ENCODE measurements at places on chromosomes 16 and 17.

DNA sequence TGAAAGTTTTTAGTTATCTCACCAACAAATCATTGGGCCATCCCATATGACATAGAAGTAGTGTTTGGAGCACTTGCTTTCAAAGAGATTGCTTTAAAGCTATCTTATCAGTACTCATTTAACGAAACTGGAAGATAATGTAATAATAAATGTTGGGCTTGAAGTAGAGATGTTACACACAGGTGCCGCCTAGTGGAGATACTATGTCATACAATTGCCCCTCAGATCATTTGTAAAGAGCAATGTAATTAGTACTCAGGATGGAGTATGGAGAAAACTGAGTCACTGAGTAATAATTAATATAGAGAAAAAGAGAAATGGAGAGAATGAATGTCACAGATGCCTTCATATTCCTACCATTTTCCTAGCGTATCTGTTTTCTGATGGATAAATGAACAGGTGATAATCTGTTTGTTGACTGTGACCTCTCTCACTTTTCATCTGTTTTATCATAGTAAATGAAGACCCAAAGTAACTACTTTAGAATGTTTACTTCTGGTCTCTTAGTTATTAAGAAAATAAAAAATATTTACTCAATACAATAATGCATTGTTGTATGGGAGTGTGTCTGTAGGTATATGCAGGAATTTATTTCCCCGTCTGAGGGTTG lies 80.4 kb downstream of the EFCAB5 start:
- DNase-seq: peak; percentile 15

DNA sequence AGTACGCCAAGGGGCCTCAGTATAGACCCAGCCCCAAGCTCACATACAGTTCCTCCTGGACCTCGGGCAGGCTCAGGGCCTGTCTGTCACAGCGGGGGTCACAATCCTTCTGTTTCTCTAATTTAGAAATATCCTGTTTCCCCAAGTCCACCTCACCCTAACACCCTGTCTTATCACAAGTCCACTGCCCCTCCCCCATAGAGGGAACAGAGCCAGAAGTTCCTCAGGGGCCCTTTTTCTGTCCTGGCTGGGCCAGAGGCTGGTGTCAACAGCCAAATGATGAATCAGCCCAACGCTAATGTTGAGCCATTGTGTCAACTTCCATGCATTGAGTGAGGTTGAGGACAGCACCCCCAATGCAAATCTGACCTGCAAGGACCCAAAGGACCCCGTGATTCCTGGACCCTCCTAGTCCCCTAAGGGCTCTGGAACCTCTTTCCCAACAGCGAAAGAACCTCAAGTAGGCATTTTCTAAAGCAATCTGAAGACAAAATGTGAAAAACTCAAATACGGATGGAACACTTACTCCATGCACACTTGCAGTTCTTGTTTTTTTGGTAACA lies 58.6 kb downstream of the PECAM1 start:
- no peak for DNase-seq

DNA sequence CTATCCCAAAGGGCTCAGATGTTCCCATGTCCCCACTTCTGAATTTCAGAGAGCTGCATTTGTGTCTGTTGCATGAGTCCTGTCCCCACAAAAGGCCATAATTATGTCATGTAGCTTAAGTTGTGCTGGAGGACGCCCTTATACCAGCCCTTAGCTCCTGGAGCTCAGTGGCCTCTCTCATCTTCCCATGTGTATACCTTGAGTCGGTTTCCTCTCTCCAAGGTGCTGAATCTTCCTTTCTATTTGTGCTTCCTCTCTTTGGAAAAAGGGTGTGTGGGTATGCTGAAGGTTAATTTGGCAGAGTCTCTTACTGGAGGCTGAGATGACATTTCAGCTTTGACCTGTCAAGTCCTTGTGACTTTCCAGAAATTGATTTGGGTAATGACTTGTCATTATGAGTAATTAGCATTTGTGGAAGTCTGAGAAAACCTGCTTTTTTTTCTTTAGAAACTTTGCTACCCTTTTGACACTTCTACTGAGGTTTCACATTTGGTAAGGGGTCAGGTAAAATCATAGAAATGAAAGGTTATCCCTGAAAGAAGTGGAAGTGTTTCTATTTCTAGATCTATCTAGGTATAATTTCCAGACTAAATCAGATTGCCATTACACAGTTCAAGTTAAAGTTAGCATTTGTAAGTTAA lies 185.4 kb downstream of the ABCC12 start:
- DNase-seq: no peak

GRCh38 chr17:39236981-39237441 lies 11.3 kb upstream of the STAC2 start:
- no peak for DNase-seq

- DNase-seq: no peak
These were observed 49.8 kb downstream of the CDH1 start for GRCh38 chr16:68786685-68787418.

DNA sequence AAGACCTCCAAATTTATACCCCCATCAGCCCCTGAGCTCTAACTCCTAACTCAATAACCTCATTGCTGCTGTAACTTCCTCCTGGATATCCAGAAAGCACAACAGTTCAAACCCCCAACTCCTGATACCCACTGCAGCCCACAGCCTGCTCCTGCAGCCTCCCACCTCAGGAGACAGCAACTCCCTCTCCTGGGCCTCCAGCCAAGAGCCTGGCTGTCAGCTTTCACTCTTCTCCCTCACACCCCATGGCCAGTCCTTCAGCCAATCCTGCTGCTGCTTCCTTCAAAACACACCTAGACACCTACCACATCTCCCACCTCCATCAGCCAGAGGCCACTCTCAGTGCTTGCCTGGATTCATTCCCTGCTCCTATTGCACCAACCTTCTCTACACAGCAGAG lies 5.4 kb downstream of the GINS2 start:
- no peak for DNase-seq

- no peak for DNase-seq
These were observed at the start of gene CD300H for GRCh38 chr17:74567397-74567796. CD300H (minus strand) TSS chr17:74567509.

DNA sequence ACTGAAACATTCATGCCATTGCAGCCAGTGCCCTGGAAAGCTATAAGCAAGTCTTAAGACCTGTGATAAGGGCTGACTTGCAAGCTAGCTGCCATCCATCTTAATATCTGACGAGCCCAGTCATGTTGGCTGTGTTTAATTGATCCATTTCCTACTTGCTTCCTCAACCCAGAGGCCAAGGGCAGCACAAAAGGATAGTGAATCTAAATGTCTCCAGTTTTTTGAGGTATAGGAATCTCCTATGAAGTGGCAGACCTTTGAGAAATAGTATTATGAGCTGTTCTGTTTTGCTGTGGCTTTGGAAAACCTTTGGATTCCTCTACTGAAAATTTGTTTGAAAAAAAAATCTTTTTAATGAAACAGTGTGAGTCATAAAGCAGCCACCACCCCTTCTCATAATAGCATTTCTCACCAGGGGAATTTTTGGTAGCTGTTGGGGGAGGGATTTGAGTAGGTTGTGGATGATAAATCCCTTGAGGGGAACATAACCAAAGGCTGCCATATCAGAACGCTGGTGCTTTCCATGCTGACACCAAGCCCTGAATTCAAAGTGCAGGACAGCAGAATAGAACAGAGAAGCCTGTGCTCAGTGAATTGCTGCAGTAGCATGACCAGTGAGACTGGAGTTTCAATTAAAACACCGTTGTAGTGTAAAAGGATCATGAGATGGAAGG lies 12.9 kb downstream of the ZNRF1 start:
- peak; percentile 33 for DNase-seq

DNA sequence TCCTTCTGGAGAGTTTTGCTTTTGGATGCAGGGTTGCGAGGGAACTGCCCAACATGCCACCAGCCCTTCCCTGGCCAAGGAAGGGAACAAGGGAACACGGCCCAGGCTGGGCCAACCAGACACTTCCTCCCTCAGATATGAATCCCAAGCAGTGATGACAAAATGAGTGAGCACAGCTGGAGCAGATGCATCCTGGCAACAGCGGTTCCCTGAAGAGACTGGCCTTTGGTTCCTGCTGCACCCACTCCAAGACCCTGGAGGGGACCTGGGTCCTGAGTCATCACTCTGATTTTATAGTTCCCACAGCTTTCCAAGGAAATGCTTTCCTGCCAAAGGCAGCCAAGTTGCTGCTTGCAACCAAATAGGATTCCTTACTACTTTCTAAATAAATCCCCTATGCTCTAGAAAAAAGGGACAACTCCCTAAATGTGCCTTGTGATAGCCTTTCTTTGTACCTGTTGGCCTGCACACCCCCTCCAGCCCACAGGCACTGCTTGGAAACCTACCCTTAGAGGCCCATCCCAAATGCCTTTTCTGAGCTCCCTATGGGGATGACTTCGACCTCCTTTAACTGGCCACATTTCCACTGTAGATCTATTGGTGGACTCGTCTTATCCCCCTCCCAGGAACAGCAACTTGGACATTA lies 5.3 kb downstream of the ST3GAL2 start:
- peak; percentile 68 for DNase-seq

- no peak for DNase-seq
These were observed 26.3 kb upstream of the NACA2 start for GRCh38 chr17:61617330-61617729.
